ENCODE measurements at places on chromosomes 1 and 21.

GRCh38 chr1:3244927-3245315 lies 175.9 kb downstream of the PRDM16 start:
- DNase-seq = no peak

DNA sequence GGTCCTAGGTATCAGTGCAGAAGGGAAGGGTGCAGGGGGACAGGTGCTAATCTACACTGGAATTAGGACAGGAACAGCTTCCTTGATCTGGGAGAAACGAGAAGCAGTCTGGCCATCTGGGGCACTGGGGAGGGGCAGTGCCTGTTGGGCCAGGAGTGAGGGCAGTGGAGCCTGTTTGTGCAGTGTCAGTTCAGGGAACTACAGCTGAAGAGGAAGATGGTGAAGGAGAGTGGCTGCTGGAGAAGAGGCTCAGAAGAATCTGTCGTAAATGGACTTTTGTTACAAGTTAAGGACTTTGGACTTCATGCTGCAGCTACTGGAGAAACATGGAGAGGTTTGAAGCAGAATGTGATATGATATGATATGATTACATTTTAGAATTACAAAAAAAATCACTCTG lies 3.2 kb upstream of the TNFSF4 start:
- no peak for DNase-seq

DNA sequence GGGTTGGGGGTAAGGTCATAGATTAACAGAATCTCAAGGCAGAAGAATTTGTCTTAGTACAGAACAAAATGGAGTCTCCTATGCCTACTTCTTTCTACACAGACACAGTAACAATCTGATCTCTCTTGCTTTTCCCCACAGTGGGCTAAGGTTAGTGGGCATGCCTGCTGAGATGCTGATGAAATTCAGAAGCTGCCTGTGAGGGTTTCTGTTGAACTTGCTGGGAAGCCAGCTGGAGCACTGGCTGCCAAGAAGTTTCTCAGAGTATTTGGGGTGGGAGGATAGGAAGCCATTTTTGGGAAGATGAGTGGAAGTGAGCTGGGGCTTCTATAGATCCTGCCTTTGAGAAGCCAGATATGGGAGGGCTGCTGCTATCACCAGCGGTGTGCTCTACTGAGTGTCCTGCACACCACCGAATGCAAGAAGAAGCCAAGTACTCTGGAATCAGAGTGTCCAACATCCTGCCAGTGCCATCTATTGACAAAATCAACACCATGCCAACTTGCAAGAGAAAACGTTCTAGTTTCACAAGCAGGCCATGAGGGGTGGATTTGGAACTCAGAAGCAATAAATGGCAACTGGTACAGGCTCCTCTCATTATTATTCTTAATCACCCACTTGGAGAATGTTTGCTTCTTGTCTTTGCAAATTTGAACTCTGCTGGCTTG lies 102.7 kb downstream of the PTPRU start:
- no peak for DNase-seq

DNA sequence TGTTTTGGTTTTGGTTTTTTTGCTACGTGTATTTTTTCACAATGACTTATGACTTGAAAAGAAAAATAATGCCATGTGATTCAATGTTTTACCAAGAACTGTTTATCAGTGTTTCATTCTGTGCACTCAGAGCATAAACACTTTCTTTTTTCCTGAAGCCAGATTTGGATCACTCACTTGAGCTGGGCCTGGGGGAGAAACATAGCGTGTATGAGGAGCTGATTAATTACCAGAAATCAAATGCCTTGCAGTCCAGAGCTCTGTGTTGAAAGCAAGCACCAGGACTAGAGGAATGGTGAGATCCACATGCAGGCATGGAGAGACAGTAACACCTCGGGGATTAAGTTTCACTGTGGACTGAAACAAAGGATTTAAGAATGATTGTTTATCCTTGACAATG lies 642.1 kb upstream of the ADGRL2 start:
- DNase-seq = peak; percentile 75

DNA sequence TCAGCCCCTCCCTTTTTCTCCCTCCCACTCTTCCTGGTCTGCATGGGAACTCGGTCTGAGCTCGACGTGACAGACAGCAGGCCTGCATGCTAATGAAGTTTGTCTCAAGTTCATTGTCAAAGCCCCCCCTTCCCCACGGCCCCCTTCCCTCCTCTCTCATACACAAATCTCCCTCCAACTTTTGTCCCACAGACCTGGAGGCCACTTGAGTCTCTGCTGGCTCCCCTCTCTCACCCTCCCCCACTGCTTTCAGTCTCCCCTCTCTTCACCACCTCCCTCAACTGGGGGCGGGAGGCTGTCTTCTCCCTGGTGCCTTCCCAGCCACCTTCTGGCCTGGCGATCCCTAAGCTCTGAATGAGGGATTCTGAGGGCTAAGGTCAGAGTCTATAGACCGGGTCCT lies 61.3 kb downstream of the RHBG start:
- no peak for DNase-seq

GRCh38 chr1:35633547-35633946 lies 7.8 kb downstream of the PSMB2 start:
- no peak for DNase-seq

- no peak for DNase-seq
These were observed 2.7 kb upstream of the CD5L start for GRCh38 chr1:157844089-157844830.

GRCh38 chr1:84653130-84653677 lies 37.1 kb downstream of the SSX2IP start:
- DNase-seq = no peak

DNA sequence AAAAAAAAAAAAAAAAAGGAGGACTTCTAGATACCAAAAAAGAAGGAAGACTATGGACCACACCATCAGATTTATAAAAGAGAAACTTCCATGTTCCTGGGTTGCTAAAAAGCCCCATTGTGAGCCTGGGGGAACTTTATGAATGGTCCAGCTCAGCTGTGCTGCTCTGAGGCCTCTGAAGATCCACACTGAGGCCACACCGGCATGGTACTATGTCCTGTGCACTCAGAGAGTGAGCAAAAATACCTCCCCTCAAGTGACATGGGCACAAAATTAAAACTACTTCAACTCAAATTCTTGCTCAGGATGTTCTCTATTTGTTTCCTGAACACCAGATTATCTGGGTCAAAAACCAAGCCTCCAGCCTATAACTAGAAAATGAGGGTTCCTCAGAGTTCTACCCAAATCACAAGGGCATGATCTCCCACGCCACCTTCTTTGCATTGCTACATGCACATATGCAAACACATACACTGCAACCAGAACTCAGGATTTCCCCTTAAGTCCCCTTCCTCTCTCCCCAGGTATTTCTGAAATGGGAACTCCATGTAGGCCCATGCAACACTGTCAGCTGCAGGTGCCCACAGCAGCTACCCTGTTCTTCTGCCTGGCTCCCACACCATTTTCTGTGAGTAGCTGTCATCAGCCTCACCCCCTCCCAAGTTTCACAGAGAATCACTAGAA lies 94.4 kb downstream of the SH3GLB1 start:
- DNase-seq = no peak

GRCh38 chr1:203184467-203184866 lies 2.0 kb downstream of the CHI3L1 start:
- no peak for DNase-seq

GRCh38 chr1:36151845-36152203 lies 2.5 kb upstream of the TRAPPC3 start:
- no peak for DNase-seq

- DNase-seq = no peak
These were observed 7.5 kb upstream of the PLCH2 start for GRCh38 chr1:2468540-2468939.

GRCh38 chr1:17561561-17561985 lies 22.1 kb downstream of the ARHGEF10L start:
- no peak for DNase-seq

- DNase-seq = no peak
These were observed 10.2 kb downstream of the CREG1 start for GRCh38 chr1:167543199-167543990.

- DNase-seq = no peak
These were observed 148.0 kb upstream of the C1orf174 start for GRCh38 chr1:4048076-4048475.

GRCh38 chr1:47914952-47915676 lies 82.1 kb downstream of the TRABD2B start:
- no peak for DNase-seq

DNA sequence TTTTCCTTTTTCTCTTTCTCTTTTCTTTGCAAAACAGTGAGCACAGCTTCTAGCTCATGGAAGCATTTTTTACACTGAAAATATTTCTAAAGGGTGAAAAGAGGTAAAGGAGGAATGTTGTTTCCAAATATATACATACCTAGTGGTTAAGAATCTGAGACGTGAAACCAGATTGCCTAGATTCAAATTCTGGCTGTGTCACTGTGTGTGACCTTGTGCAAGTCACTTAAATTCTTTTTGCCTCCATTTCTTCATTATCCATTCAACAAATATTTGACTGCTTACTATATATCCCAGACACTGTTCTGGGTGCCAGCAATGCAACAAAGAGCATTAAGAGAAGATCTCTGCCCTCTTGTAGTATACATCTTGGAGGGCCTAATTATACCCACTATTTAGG lies 53.3 kb downstream of the ZFYVE9 start:
- DNase-seq = peak; percentile 29

GRCh38 chr1:195898373-195898772 lies 709.9 kb downstream of the KCNT2 start:
- DNase-seq = no peak

DNA sequence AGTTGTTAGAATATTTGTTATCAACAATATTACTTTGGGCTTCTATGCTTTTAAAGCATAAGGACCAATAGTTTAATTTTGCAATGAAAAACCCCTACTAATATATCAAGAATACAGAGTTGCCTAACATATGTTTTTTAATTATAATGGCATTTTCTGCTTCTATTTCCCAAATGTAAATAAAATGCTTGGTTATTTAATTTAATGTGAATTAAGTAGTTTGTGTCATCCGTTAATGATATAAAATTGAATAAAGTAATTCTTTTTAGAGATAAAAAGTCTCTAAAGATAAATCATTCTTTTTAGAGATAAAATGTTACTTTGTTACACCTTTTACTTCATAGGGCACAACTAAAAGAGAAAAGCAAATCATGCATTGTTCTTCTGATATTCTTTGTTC lies 583.7 kb upstream of the ADGRL2 start:
- no peak for DNase-seq

DNA sequence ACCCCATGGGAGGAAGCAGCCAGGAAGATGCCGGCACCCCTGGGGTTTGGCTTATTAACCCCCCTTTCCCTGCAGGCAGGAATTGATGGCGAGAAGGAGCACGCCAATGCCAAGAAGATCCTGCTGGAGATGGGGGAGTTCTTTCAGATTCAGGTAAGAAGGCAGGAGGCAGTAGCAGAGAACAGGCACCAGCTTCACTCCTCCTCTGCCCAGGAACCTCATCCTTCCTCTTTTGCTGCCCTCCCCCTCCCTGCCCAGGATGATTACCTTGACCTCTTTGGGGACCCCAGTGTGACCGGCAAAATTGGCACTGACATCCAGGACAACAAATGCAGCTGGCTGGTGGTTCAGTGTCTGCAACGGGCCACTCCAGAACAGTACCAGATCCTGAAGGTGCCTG lies 1.2 kb upstream of the RUSC1 start:
- DNase-seq = no peak

GRCh38 chr1:209106861-209107260 lies 476.7 kb upstream of the CAMK1G start:
- DNase-seq = no peak

DNA sequence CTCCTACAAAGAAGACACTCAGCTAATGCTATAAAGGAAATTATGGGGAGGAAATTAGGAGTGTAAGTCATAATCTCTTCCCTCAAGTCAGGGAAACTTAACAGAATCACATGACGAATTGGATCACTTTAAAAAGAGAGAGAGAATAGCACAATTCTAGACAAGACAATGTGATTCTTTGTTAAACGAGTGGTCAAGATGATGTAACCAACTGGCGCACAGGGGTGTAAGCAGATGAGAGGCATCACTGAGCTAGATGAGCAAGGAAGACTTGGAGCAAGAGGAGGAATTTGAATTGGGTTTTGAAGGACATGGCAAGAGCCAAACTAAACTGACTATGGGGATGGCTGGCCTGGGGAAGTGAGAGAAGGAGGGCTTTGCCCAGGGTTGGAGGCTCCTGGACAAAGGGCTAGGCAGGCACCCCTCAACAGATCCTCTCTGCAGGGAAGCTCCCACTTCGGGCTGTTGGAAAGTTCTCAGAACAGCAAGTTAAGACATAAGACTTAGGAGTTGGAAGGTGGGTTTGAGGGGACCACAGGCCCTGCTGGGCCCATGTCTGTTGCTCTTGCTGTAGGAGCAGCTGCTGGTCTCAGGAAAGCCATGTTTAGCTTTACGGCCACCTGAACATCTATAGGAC lies 123.9 kb upstream of the GRIK3 start:
- DNase-seq = no peak

DNA sequence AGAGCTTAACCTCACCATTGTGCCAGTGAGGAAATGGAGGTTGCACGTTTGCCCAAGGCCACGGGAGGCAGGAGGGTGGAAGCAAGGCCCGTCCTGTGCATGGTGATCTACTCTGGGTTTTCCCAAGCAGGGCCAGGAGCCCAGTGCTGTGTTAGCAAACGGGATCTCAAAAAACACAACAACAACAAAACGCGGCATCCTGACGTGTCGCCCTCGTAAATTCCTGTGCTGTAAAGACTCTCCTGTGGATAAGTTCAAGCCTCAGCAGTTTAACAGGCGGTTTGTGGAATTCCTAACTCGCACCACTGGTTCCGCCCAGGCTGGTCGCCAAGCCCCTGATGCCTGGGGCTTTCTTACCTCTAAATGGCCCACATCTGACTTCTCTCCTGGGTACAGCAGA lies 39.1 kb downstream of the TFF3 start:
- DNase-seq = no peak

GRCh38 chr1:238611406-238611805 lies 720.7 kb upstream of the ZP4 start:
- no peak for DNase-seq

GRCh38 chr1:228004856-228005462 lies 1.8 kb upstream of the WNT3A start:
- no peak for DNase-seq

DNA sequence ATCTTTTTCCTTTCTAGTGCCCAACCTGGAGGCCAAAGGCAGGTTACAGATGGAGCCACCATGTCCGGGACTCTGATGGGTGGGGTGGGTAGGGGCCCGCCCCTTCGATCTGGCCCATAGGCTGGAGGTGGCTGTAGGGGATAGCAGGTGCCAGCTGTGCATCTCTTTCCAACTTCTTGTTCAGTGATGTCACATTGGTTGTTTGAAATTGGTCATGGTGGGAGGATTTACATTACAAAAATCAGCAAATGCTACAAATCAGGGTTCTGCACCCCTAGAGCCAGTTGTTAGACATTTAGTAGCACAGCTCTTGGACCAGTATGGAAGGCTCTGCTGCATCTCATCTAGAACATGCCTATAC lies 22.4 kb upstream of the POU3F1 start:
- no peak for DNase-seq

- DNase-seq = no peak
These were observed 31.3 kb downstream of the SLC30A1 start for GRCh38 chr1:211547710-211548109.

- no peak for DNase-seq
These were observed 29.6 kb downstream of the DISP1 start for GRCh38 chr1:222844411-222844779.
